ENCODE measurements at places on chromosomes 3 and 15.

- DNase-seq: no peak
Measured at GRCh38 chr15:48325400-48325799, 5.8 kb upstream of the DUT start.

GRCh38 chr3:24741506-24741905 lies 246.9 kb upstream of the THRB start:
- DNase-seq: no peak

DNA sequence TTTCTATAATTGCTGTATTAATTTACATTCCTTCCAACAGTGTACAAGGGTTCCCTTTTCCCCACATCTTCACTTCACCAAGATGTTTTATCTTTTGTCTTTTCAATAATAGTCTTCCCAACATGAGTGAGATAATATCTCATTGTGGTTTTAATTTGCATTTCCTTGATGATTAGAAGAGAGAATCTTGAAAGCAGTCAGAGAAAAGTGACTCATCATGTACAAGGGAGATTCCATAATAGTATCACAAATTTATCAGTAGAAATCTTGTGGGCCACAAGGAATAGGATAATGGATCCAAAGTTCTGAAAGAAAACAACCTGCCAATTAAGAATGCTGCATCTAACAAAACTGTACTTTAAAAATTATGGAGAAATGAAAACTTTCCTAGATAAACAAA lies 189.3 kb downstream of the NECTIN3 start:
- no peak for DNase-seq

DNA sequence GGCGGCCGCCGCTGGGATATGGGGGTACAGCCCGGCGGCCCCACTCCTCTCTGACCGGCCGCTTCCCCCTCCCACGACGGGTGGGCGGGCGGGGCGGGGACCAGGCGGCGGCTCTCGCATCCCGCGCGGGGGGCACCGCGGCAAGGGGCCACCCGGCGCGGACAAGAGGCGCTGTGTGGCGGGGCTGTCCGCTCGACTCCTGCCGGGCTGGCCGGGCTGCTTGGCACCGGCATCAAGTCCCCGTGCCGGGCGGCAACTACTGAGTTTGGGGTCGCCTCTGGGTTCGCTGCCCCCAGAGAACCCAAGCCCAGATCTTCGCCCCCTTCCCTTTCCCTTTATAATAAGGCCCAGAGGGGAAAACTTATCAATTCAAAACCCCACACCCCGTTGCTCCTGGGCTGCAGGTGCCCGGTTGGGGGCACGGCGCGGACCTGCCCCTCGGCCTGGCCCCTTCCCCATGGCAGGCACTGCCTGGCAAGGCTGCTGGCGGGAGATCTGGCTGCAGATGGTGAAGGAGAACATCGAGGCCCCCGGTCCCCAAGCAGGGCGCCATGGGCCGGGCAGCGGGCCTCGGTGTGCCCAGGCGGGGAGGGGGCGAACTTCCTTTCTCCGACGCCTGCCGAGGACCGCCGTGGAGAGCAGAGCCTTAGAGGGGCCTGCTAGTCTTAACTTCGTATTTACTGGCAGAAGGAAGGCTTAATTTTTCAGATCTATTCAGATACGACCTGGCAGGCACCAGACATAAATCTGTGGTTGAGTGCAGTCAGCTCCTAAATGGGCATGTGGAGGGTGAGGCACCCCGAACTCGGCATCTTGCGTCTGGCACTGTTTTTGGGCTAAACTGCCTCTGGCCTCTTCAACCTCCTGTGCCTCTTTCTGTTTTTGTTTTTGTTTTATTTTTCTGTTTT lies 911 bp downstream of the APBA2 start:
- DNase-seq: no peak

GRCh38 chr15:28098766-28099554 lies at the start of gene OCA2:
TSS of gene OCA2 (minus strand) at chr15:28099315. CDS start at chr15:28081874, 17,441 bp downstream.
- DNase-seq: no peak

DNA sequence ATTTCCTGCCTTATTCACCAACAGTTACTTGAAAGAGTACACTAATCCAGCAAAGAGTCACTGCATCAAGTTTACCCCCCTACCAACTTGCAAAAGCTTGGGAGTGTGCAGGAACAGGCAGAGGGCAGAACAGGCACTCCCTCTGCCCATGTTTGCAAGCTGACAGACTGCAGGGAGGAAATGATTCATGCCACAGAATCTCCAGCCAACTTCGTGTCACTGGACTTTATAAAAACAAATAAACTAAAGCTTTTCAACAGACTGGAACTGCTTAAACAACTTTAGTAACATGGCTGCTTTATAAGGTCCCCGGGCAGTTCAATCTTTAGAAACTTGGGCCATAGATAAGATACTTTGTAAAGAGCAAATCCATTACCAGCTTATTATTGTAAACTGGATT lies 129.5 kb downstream of the THRB start:
- no peak for DNase-seq

- no peak for DNase-seq
Measured at GRCh38 chr15:66145726-66146182, 107.8 kb downstream of the MEGF11 start.

GRCh38 chr15:48672206-48672605 lies 26.7 kb upstream of the FBN1 start:
- DNase-seq: no peak

GRCh38 chr3:13840456-13840855 lies 39.4 kb downstream of the WNT7A start:
- no peak for DNase-seq
